ENCODE measurements at places on chromosomes 1 and 21.

GRCh38 chr1:110533230-110533629 is 14.3 kb upstream of the KCNA10 start:
- DNase-seq: no peak

DNA sequence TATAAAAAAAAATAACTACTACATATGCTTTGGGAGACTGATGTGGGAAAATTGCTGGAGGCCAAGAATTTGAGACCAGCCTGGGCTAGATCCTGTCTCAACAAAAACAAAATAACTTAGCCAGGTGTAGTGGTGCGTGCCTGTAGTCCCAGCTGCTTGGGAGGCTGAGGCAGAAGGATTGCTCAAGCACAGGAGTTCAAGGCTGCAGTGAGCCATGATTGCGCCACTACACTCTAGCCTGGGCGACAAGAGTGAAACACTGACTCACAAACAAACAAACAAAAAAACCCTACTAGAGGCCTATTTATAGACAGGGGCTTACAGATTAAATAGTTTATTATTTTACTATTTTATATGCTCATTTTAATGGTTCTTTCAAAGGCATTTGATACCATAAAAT is 80.0 kb downstream of the LHX4 start:
- DNase-seq: no peak

- DNase-seq: no peak
Measured at GRCh38 chr1:117177376-117177775, 33.4 kb downstream of the VTCN1 start.

DNA sequence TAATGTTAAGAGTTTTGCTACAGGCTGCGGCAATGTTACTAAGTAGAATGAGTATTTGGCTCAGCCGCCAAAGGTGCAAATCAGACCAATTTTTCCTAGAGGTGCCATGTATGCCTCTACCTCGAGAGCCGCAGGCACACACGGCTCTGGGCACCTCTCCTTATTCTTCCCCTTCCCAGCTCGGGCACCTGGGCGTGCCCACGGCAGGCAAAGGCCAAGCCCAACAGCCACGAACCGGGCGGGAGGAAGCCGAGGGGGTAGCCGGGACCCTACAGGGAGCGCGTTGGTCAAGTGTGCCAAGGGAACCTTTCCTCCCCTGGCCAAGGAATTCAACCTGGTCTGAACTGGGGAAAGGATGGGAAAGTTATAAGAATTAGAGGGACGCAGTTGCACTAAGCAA is 31.0 kb downstream of the LRRC3 start:
- DNase-seq: no peak

DNA sequence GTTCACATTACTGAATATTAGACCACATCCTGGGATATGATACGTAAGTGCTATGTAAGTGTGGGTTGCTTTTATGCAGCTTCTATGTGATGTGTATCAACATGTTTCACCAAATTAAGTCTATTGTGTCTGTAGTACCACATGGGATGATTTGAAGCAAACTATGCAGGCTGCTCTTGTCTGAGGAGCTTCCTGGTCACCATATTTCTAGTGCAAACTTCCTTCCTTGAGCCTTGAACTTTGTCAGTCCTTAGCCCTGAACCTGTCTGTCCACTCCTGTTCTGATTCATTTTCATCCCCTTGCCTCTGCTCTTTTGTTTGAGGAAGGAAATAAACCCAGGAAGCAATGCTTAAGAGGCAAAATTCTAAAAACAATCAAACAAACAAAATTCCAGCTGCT is 117.5 kb upstream of the VANGL1 start:
- DNase-seq: no peak

- DNase-seq: no peak
Measured at GRCh38 chr1:204107892-204108291, 35.0 kb downstream of the SOX13 start.

Data from endothelial cell (in vitro differentiated cells).